Activated effector memory CD4-positive, alpha-beta T cell treated with Interleukin-2 at 50 U/mL for 16 hours (primary cell): ENCODE measurements at places on chromosomes 3 and 15.

- DNase-seq = no peak
Measured at GRCh38 chr3:11776346-11776745, 70.3 kb downstream of the TAMM41 start.

DNA sequence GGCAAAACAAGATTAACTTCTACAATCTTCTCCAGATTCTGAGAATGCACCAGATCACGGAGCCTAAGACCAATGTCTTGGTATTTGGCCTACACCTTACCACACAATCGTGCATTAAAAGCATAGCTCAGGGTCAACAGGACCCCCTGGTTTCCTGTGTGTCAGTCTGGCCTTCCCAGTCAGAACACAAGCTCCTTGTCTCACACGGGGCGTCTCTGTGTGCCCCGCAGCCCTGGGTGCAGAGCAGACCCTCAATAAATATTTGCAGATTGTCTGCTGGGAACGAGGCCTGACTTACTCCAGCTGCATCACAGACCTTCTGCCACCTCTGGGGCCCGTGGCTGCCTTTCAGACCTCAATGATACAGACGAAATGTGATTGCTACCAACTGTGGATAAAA lies 82.5 kb upstream of the CTNNB1 start:
- DNase-seq = no peak

DNA sequence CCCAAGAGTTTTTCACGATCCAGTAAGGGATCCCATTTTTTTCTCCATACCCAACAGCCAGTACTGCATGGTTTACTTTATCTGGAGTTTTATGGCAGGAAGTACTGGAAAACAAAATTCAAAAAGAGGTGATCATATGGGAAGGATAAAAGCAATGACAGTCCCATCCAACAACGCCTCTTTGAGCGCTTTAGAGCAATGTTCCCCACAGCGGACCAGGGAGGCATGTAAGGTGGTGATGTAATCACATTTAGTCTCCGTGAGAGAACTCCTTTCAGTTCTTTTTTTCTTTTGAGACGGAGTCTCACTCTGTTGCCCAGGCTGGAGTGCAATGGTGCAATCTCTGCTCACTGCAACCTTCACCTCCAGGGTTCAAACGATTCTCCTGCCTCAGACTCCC lies 21.8 kb downstream of the CTSH start:
- DNase-seq = no peak

DNA sequence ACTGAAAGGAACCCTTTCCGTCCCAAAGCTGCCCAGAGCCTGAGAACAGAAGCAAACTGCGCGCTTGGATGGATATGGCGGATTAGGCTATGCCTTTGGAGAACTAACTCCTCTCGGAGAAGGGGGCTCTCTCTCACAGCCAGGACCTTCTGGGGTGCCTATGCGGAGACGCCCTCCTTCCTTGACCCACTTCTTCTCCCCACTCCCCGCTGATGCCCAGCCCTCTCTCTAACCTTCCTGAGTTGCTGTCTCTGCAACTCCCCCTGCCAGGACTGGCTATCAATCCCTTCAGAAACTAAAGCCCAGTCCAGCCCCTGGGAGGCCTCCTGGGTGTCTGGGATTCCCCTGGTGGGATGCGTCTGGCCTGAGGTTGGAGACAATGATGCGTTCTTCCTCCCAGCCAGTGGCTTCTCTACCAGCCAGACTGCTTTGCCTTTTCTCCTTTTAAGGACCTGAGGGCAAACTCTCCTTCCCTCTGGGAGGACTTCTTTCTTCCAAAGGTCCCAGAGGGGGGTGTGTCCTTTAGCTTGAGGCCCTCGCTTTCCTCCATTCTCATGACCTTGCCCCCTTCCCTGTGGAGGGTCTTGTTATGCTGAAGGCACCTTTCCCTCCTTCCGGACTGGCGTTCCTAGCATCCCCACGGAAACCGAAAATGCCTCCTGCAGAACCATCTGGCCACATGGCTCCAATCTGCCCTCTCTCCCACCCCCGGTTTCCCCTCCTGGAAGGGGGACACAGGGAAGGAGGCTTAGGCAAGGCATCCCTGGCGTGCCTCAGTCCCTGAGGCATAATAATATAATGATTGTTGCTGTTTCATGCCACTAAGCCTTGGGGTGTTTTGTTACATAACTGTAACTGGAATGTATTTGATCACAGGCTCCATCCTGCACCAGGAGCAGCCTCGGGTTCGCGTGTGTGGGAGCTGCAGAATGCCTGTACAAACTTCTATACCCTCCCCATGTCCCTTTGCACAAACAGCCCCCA lies 63.4 kb upstream of the C15orf39 start:
- DNase-seq = no peak

- no peak for DNase-seq
Measured at GRCh38 chr3:150227839-150228238, 180.3 kb upstream of the TSC22D2 start.

GRCh38 chr3:196555295-196555694 lies 13.1 kb downstream of the WDR53 start:
- DNase-seq = no peak

- no peak for DNase-seq
Measured at GRCh38 chr3:121748680-121749275, 763 bp downstream of the GOLGB1 start.

- DNase-seq = no peak
Measured at GRCh38 chr3:131786386-131786785, 248.4 kb downstream of the CPNE4 start.

GRCh38 chr15:37764733-37765191 lies 169.7 kb upstream of the TMCO5A start:
- no peak for DNase-seq
